ENCODE measurements at places on chromosomes 4 and X.

DNA sequence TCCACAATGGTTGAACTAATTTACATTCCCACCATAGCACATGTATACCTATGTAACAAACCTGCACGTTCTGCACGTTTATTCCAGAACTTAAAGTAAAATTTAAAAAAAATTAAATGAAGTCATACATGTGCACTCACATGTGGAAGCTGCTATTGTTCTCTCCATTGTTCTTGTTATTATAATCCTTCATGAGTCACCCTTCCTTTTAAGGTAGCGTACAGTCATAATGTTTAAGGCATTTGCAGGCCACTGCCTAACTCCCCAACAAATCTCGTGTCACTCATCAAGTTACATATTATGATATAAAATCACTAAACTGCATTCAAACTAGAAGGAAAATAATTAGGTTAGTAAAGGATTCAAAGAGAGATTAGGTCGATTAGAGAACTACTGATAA is 63.6 kb downstream of the SLC7A11 start:
- DNase-seq: no peak

DNA sequence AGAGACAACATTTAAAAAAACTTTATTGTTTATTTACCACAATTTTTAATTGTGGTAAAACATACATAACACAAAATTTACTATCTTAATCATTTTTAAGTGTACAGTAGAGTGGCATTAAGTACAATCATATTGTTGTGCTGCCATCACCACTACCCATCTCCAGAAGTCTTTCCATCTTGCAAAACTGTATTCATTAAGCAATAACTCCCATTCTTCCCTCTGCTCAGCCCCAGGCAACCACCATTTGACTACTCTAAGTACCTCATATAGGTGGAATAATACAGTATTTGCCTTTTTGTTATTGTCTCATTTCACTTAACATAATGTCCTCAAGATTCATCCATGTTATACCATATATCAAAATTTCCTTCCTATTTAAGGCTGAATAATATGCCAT is 12.8 kb upstream of the FAM47E start:
- no peak for DNase-seq

- no peak for DNase-seq
Observed at GRCh38 chrX:53294024-53294648, 12.8 kb upstream of the IQSEC2 start.

GRCh38 chr4:107682306-107682705 is 37.7 kb downstream of the PAPSS1 start:
- no peak for DNase-seq

DNA sequence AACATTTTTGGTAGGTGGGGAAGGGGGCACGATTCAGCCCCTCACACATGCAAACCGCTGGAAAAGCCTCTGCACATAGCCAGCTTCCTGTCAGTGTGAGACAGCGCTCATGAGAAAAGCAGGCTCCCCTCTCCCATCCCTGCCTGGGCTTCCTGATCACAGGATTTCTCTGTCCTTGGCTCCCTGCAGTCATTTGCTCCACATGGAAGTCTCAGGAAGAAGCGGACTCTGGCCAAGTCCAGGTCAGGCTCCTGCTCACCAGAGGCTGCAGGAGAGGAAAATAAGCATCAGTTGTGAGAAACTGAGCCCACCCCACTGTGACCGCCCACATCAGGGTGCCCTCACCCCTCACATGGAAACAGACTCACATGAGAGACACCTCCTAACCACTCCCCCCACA is 664.3 kb upstream of the TENM3 start:
- DNase-seq: no peak

- DNase-seq: no peak
Observed at GRCh38 chr4:127416115-127416514, 216.6 kb upstream of the INTU start.

DNA sequence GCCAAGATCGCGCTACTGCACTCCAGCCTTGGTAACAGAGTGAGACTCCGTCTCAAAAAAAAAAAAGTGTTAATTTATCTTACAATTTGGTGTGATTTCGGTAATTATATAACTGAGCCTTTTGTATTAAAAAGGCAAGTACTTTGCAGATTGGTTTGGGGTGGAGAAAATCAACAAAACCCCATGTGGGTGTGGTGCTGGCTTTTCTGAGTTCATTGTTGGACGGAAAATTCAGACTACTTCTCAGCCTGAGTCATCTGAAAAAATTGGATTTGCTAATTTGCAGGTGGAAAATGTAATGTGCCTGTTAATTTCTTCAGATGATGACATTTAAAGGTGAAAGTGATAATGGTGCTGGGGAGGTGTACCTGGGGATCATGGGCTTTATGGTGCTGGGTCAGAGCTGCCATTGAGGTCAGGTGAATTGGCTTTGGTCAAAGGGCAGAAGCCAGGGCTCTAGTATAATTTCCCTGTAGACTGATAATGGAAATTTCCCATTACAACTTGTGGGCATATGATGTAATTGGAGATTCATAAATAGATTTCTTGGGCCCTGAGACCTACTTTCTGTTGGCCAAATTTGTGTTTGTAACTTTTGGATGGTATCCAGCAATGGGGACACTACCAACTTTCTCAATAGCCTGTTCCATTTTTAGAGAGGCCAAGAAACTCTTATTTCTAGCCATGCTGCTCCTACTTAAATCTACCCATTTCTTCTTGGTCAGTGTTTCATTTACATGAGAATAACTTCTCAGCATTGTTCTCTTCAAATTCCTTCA is 74.3 kb upstream of the TEX13D start:
- no peak for DNase-seq

- no peak for DNase-seq
Observed at GRCh38 chr4:44806071-44806470, 79.7 kb upstream of the GNPDA2 start.

DNA sequence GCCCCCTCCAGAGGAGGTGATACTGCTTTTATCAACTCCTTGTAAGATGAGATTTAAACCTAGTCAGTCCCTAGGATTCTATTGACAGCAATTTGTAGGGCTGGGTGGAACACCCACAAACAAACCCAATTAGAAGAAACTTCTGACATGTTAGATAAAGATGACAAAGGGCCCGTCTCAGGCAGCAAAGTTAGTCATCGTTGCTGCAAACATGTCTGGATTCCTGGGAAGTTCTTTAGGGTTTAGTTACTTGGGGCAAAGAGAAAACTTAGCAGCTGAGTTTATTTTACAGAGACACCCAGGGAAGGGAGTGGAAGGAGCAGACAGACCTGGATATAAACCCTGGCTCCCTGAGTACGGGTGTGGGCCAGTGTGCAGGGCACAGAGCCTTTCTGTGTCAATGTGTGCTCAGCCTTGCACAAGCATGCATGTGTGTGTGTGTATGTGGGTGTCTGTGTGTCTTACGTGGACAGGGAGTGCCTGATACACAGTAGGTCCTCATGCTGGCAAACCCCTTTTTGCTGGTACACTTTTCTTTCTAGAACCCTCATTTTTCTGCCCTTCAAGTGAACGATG is 130.0 kb upstream of the STX18 start:
- DNase-seq: no peak

DNA sequence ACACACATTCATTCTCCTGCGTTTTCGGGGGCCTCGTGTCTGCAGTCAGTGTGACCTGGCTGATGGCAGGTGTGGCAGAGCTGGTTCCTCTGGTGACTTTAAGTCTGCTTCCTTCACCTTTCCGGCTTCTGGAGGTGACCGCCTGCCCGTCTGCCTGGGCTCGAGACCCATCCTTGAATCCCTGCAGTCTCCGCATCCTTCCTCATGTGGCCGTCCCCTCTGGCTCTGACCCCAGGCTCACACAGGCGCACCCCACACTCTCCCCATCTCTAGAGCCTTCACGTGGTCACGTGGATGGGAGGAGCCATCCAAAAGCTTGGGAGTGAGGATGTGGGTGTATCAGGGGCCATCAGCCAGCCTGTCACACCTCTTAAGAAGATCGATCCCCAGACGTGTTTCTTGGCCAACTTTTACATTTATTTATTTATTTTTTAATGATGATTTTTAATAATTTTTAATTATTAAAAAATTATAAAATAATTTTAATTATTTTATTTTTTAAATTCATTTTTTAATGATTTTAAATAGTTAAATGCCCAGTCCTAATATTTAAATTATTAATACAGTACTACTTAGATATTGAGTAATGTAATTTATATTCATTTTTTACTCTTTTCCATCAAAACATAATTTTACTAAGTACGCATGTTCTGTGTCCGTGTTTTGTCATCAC is 20.9 kb downstream of the RGS12 start:
- no peak for DNase-seq

GRCh38 chr4:73776321-73776729 is 36.0 kb downstream of the CXCL8 start:
- peak; percentile 96 for DNase-seq

DNA sequence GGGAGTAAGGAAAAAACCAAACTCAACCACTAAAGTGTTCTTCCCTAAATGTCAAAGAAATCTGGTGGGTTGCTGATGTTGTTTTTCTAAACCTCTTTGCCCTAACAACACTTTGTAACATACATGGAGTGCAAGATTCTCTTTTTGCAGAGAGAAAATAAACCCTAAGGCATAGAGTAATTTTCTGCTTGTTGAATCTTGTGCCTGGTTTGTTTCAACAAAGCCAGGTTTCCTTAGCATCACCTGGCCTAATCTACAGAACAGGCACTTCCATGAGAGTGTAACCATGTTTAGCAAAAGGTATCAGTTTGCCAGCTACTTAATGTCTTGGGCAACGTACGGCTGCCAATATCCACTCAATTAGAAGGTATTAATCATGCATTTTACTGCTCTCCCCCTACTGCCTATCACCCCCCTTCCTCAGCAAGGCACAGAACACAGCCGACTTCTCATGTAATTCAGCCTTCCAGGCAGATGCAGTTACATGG is 219.2 kb downstream of the MAML3 start:
- no peak for DNase-seq

DNA sequence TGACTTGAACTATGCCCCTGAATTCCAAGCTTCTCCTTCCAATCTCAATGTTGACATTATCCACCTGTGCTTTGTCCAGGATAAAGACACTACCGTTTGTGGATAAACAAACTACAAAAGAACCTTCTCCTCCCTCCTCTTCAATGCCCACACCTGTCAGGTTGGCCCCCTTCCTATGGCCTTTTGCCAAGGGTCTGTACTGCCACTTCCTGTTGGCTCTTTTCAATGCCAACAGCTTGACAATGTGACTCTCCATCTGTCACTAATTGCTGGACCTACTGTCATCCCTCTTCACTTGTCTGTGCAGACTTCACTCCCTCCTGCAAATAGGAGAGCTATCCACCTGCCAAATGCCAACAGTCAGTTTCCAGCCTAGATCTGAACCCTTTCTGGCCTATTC is 35.8 kb upstream of the MID1 start:
- DNase-seq: no peak

- no peak for DNase-seq
Observed at GRCh38 chr4:109294006-109294405, 8.5 kb downstream of the COL25A1 start.

- DNase-seq: peak; percentile 26
Observed at GRCh38 chr4:186144946-186145569, 40.6 kb downstream of the FAM149A start.

GRCh38 chr4:176752191-176752749 is 40.5 kb downstream of the VEGFC start:
- no peak for DNase-seq

- no peak for DNase-seq
Observed at GRCh38 chr4:147524601-147525000, 43.7 kb downstream of the EDNRA start.

GRCh38 chr4:138222046-138222445 is 20.1 kb downstream of the SLC7A11 start:
- DNase-seq: peak; percentile 10

- no peak for DNase-seq
Observed at GRCh38 chrX:54817220-54817820, 9.8 kb downstream of the MAGED2 start.

DNA sequence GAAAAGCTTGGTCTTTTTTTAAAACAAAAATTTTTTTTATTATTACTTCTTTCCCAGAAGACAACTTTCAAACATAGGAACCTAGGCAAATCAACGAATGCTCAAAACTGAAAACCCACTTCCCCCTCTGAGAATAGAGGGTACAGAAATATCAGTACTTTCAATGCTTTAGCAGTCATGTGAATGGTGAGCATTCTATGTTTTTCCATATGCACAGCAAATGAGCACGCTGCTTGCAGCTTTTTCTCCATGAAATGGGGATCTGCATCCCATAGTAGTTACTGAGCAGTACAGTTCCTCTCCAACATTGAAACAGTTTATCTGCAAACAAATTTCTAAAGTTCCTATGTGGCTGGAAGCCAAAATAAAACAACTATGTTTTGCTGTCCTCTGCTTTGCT is 108.4 kb upstream of the BMP2K start:
- no peak for DNase-seq

DNA sequence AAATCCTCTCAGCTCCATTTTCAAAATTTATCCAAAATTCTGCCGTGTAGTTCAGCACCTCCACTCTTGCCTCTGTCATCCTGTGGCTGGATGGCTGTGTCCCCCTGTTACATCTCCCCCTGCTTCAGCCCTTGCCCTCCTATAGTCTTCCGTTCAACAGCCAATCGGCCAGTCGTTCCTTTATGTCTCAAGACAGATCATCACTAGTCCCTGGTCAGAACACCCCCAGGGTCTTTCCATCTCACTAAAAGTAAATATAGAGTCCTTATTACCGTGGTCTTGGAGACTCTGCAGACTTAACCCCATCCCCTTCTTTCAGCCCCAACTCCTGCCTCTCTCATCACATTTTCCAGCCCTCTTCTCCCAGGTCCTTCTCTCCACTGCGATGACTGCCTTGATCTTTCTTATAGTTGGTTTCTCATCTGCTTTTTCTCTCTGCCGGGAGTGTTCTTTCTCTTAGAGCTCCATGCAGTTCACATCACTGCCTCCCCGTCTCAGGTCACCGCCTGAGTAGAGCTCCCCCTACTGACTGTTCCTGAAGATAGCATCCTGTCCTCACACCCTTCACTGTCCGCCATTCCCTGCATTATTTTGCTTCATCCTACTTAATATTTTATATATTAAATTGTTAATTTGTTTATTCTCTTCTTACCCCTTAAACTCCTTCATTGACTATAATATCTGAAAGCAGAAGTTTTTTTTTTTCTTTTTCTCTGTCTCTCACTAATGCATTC is 736.9 kb upstream of the MAGEB2 start:
- no peak for DNase-seq

GRCh38 chr4:53576676-53577372 is 14.5 kb downstream of the LNX1 start:
- no peak for DNase-seq

- no peak for DNase-seq
Observed at GRCh38 chrX:132742246-132742645, 216.2 kb downstream of the HS6ST2 start.

DNA sequence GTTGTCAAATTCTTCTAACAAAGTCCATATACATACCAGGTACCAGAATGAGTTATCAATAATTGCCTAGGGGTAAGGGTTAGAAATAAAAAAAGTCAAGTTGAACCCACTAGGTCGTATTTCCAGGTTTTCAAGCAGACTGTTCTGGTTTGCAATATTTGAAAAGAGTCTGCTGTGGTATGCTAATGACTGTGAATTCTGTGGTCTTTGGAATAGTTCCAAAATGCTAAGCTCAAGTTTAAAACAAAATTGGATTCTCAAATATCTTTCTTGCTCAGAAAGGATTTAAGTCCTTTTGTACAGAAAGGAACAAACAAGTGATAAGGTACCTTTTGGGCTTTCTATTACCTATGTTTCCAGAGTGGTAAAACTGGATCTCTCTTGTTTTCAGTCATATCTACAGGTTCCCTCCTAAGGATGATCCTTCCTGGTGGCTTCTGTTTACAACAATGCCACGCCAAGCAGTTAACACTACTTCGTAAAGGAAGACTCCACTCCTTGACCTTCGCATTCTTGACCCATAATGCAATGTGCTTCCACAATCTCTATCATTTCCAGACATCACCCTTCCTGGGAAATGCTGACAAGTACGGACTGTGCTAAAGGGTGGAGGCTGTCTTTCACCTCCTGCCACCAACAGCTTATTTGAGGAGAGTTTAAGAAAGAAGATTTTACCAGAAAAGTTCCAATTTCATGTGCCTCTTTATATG is 531.7 kb upstream of the FTHL17 start:
- DNase-seq: no peak

Measured in smooth muscle cell of the brain vasculature (primary cell).